Activated CD8-positive, alpha-beta memory T cell treated with anti-CD3 and anti-CD28 coated beads for 1 hour (primary cell): ENCODE measurements at places on chromosomes 5 and 9.

DNA sequence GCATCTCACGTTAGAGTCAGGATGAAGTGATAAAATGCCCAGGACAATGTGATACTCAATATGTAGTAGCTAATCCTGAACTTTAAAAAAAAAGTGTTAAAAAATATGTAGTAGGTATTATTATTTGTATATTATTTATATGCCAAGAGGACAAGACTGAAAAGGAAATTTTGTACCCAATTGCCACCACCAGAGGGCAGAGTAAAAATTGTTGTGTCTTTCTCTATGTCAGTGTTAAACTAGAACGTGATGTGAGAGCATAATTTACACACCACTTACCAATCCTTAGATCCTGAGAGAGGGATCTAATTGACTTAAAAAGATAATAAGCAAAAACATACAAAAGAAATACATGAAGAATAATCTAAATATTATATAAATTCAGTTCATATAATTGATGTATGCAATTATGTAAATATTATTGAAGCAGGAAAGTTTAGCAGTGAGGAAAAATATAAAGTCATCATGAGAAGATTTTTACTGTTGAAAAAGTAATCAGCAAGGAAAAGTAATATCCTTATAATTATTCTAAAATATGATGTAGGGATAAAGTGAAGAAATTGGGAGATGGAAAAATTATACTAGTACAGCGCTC is 288.9 kb downstream of the RAB3C start:
- no peak for DNase-seq

GRCh38 chr5:174732036-174733020 is 7.9 kb downstream of the MSX2 start:
- no peak for DNase-seq

GRCh38 chr5:20224966-20225365 is 237.0 kb upstream of the CDH18 start:
- DNase-seq: no peak

DNA sequence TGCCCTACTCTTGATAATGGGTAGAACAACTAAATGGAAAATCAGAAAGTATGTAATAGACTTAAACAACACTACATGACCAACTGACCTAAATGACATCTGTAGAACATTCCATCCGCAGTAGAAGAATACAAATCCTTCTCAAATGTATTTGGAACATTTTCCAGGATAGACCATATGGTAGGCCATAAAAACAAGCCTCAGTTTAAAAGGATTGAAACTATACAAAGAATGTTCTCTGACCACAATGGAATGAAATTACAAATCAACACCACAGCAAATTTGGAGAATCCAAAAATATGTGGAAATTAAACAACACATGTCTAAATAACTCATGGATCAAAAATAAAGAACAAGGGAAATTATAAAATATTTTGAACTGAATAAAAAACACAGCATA is 189.2 kb downstream of the NDUFS4 start:
- DNase-seq: no peak

GRCh38 chr5:160537940-160538339 is 116.3 kb downstream of the PTTG1 start:
- DNase-seq: no peak

- DNase-seq: no peak
These were observed 11.8 kb upstream of the LHX3 start for GRCh38 chr9:136216541-136217244.

GRCh38 chr5:133884569-133885311 is 83.7 kb downstream of the C5orf15 start:
- no peak for DNase-seq

DNA sequence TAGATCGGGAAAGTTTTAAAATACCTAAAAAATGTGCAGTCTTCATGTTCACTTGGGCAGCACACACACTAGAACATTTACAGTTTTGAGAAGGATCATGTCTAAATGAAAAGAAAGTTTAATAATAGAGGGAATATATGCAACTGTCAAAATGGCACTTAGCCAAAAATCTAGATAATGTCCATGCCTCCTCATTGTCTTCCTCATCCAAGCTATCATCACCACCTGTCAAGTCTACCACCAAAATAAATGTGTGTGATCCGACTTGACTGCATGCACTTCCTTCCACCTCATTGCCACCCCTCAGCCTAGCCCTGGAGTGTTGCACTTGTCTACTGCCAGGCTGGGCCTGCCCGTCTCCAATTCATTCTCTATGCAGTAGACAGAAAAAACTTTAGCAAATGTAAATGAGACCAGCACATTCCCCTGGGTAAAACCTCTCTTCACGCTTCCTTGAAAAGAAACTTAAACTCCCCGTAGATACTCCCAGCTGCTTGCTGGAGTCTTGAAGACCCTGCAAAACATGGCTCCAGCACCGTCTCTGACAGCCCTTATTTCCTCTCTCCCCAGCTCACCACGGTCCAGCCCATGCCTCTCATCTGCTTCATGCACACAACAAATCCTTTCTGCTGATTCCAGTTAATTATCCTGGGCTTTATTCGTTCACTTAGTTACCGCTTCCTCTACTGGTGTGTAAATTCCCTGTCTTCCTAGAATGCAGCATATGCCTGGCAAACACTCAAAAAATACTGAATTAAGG is 66.9 kb downstream of the FANCC start:
- DNase-seq: no peak

- no peak for DNase-seq
These were observed 19.4 kb upstream of the MED10 start for GRCh38 chr5:6397536-6398269.

DNA sequence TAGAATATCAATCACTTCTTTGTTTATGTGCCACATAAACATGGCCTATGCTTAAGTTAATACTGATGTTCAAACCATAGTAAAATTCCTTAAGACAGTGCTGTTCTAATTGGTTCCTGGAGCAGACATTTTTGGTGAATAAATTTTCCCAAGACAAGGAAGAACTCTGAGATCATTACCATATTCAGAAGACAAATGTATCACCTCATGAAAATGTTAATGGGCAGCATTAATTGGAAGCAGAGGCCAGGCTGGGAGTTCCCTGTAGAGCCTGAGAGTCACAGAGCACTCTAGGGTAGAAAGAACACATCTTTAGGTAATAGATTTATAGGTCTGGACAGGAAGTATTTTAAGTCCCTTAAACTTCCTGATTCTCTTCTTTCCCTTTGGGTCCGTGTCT is 240.2 kb downstream of the MAN2A1 start:
- DNase-seq: no peak

DNA sequence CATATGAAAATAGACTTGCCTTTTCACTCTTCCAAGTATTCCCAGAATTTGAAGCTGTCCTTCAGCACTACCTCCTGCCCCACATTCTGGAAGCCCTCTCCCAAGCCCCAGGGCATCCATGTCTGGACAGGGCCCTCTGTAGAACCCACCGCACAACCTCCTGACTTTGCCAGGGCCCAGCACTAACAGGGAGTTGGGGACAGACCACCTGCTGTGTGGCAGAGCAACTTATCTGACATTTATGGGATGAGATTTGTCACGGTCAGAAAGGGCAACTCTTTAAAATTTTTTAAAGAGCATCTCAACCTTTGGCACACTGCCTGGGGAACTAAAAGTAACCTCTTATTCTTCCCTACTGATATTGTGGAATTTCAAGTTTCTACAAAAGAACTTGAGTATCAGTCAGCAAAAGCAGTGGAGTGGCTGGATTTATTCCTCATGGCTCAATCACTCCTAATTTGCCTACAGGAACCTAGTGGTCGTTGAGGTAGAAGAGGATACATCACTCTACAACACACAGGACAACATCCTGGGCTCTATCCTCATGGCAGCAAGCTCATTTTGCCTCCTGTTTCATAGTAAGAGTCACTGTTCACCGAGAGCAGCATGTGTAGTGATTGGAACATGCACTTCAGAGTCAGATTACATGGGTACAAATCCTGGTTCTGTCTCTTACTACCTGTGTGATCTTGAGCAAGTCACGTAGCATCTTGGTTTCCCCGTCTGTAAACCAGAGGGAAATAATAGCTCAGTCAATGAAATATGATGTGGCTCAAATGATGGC is 285.3 kb downstream of the ENC1 start:
- DNase-seq: no peak

- no peak for DNase-seq
These were observed 95.7 kb upstream of the ALDH1B1 start for GRCh38 chr9:38296807-38297206.

DNA sequence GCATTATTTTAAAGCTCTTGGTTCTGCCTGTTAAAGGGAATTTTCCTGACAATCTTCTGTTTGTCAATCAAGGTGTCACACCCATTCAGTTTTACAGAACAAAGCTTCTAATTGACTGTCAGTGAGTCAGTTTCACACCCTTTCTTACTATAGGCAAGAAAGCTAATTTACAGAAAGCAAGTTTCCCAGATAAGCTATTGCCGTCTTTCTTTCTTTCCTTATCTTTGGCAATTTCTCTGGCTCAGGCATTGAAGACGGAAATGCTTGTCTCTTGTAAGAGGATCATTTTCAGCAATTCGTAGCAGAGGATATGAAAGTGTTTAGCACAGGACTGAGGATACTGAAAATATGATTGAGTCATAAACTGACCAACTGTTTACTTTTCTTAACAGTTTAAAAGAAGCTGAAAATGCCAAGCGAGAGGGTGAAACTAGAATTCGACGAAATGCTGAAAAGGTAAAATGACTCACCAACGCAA is 27.0 kb downstream of the SPINK5 start:
- DNase-seq: no peak

DNA sequence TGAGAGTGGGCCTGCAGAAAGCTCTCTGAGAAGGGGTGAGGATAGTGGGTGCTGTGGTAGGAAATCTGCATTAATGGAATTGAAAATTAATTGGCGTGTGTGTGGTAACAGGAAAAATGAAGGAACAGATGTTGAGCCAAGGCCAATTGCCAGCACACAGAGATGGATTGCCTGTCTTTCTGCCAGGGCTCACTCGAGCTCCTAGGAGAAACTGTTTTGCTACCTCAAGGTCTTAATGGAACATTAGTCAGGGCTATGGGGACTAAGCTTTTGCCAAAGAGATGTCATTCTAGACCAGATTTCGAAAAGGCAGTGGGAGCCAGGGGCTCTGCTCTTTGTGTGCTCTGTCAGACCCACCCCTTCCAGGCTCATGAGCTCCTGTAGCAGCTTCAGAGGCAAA is 124.0 kb upstream of the EFNA5 start:
- DNase-seq: no peak

DNA sequence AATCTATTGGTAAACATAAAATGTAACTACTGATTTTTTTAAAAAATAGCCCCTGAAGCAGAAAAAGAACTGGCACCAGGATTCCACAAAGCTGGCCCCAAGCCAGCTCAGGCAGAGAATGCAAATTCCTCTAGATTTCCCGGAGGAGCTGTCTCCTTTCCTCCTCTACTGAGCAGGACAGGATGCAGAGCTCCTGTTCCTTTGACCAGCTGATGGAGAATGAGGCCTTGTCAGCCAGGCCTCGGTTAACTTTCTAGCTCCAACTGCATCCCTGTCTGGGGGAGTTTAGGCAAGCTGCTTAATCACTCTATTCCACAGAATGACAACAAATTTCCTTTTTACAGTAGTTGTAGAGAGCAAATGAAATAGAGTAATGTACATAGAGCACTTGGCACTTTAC is 155.5 kb downstream of the GNAQ start:
- DNase-seq: no peak

- no peak for DNase-seq
These were observed 57.9 kb upstream of the SIMC1 start for GRCh38 chr5:176180339-176180738.

GRCh38 chr9:96379461-96379860 is 4.0 kb downstream of the SLC35D2 start:
- DNase-seq: no peak

- no peak for DNase-seq
These were observed 6.2 kb downstream of the PIP5K1B start for GRCh38 chr9:68711281-68711680.

- DNase-seq: no peak
These were observed 8.8 kb upstream of the TBC1D9B start for GRCh38 chr5:179916523-179916922.

- DNase-seq: no peak
These were observed 141.4 kb downstream of the NPR3 start for GRCh38 chr5:32852535-32852934.

- no peak for DNase-seq
These were observed 1383.0 kb upstream of the C9orf72 start for GRCh38 chr9:28956116-28956880.

DNA sequence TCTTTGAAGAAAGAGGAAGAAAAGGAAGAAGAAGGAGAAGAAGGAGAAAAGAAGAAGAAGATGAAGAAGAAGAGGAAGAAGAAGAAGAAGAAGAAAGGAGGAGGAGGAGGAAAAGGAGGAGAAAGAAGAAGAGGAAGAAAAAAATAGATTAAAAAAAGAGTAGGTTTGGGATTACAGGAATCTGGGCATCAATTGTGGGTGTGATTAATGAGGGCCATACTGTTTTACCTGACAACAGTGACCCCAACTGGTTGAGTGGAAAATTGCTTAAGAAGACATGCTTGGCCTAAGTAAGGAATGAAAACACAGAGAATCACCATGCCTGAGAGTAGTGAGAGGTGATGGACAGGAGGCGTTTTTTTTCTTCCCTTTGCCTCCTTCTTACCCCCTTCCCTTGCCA is 114.6 kb downstream of the FAM170A start:
- no peak for DNase-seq

- DNase-seq: no peak
These were observed 27.8 kb upstream of the GDNF start for GRCh38 chr5:37867654-37868053.

GRCh38 chr5:144971108-144971850 is 800.6 kb downstream of the KCTD16 start:
- no peak for DNase-seq

GRCh38 chr5:40841068-40841805 is at the start of gene CARD6:
Gene CARD6 (plus strand): TSS chr5:40841367. CDS start chr5:40841383, 16 bp downstream.
- no peak for DNase-seq

GRCh38 chr9:124381170-124381945 is 33.9 kb downstream of the PSMB7 start:
- no peak for DNase-seq

- no peak for DNase-seq
These were observed 157.2 kb downstream of the PRR16 start for GRCh38 chr5:120621339-120621738.

DNA sequence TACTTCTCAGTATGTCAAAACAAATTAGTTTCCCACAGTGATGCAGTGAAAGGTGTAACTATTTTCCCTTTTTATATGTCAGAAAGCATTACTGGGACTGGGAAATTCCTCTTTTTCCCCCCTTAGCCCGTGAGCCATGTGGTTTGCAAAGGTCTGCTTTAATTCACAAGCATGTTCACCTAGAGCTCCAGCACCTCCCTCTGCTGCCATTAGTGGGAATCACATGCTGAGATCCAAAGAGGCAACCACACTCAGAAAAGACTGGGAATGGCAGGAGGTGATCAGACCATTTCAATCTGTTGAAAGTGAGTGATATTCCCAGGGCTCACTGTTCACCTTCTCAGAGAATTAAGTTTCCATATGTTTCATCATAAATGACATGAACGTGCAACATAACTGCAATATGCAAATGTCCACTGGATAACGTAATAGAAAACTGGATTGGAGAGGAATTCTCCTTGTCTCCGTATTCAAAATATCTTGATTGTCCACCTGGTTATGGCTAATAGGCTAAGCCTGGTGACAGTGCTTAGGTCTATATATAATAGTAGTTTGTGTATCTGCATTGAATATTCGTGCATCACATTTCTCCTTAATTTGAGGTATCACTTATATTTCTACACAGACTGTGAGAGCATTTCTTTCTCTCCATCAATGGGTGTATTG is 703.5 kb upstream of the WWC1 start:
- DNase-seq: no peak
